ENCODE measurements at places on chromosomes 5 and 9.

GRCh38 chr5:65262649-65263059 is 219.1 kb downstream of the ADAMTS6 start:
- no peak for DNase-seq

DNA sequence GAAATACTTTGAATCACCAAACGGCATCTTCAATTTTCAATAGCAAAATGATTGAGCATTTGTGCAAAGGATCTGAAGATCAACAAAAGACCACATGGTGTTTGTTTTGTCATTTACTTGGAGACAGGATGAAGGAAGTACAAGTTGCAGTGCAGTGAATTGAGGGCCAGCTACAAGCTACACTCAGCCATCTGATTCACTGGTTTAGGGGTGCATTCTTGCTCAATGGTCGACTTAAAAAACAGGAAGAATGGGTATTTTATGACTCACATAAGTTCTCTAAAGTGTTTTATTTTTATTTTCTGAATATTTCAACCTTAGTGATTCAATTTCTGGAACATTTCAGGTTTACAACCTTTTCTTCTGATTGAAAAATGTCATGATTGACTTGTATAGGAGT is 412.1 kb upstream of the ADAMTSL1 start:
- DNase-seq: no peak

- DNase-seq: no peak
Observed at GRCh38 chr5:8094304-8094703, 225.4 kb downstream of the MTRR start.

DNA sequence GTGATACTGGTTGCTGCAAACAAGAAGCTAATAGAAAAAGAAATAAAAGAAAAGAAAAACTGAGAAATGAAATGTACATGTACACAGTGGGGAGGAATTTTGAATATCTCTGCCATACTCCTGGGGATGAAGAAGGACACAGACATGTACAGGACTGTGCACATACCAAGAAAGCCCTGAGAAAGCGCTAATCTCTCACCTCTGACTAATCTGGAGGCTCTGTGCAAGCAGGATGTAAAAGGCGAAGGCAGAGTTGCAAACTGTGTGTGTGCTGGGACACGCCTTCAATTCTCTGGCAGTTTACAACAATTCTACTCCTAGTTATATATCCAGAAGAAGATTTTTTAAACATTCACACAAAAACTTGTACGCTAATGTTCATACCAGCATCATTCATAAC is 211.4 kb downstream of the KIAA0825 start:
- no peak for DNase-seq

DNA sequence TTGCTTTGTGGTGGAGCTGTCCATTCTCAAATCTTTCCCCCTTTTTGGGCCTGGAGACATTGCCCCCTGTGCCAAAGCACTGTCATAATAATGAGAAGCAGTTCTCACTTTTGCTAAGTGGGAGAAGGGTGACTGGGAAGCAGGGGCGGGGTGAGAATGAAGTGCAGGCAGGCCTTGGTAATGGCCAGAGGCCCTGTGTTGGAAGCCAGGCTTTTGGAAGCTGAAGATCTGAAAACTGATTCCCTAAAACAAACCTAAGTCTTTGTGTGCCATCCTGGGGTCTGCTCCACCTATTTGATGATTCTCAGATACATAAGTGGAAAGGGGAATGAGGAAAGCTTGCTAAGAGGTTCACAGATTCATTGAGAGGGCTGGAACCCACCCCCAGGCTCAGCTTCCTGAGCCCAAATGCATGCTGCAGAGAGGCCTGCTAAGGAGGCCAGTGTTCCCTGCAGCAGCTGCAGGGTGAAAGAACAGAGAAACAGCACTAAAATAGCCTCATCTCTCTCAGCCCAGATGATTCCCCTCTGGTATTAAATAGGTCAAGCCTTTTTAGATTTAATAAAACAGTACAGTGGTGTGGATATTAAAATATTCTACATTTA is 75.0 kb downstream of the NSG2 start:
- DNase-seq: no peak

- no peak for DNase-seq
Observed at GRCh38 chr5:67244345-67244793, 47.8 kb upstream of the CD180 start.

- DNase-seq: no peak
Observed at GRCh38 chr9:105281926-105282325, 37.5 kb downstream of the SLC44A1 start.

DNA sequence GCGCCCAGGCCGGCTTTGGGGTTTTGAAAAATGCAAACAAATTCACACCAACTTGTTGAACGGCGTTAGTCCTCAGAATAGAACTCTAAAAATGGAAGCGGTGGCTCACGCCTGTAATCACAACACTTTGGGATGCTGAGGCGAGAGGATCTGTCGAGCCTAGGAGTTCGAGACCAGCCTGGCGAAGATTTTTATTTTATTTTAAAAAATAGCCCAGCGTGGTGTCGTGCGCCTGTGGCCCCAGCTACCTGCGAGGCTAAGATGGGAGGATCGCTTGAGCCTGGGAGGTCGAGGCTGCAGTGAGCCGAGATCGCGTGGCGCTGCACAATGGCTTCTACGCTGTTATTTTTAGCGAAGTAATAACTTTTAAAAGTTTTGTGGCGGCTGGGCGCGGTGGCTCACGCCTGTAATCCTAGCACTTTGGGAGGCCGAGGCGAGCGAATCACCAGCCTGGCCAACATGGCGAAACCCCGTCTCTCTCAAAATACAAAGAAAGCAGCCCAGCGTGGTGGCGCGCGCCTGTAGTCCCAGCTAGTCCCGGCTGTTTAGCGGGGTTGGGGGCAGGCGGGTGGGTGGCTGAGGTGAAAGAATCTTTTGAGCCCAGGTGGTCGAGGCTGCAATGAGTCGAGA is 694 bp upstream of the PLIN2 start:
- DNase-seq: no peak

GRCh38 chr9:37876376-37876775 is 27.6 kb downstream of the SLC25A51 start:
- no peak for DNase-seq

- DNase-seq: no peak
Observed at GRCh38 chr9:135073741-135074305, 13.6 kb upstream of the OLFM1 start.

DNA sequence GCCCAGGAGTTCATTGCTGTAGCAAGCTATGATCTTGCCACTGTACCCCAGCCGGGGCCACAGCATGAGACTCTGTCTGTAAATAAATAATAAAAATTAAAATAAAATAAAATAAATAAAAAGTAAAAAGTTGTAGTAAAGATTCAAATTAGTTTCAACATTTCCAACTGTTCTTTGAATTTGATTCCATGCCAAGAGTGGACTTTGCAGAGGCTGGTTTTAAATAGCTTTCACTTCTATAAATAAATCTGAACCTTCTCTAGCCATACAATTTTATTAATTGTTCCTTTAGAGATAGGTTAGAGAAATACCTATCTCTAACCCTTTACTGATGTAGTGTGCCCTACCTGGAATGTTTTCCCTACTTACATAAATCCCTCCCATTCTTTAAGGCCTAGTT is 129.7 kb upstream of the SLIT3 start:
- DNase-seq: no peak

DNA sequence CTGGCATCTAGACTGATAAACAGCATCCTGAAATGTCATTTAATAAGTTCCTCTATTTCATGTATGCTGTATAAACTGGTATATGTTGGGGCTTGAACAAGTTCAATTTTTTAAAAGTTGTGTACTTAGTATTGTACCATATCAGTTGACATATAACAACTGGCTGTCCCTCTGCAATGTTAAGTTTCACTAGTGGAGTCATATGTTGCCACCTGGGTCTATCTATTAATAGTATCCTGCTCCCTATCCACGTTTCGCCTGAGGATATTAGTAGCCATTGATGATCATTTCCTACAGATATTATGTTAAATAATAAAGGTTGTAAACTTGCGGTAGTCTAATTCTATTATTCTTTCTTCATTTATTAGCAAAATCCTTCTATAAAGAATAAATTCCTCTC is 177.6 kb downstream of the RFX3 start:
- no peak for DNase-seq

GRCh38 chr5:77449277-77449676 is 42.8 kb downstream of the WDR41 start:
- no peak for DNase-seq

DNA sequence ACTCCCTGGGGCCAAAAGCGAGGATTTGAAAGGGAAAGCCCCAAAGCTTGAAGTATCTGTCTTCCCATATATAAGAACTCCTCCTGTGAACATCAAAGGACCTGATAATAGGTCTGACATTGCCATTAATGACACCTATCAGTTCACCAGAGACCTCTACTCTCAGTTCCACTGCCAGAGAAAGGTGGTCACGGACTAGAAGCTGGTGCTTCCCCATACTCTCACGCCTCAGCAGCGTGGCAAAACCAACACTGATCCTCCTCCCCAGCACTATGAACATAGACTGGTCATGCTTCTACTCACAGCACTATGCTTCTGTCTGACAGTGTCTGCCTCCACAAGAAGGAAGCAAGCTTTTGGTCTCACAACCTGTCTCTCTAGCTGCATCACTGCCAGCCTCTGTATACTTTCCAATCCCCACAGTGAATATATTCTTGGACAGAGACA is 37.9 kb downstream of the NRG2 start:
- no peak for DNase-seq

DNA sequence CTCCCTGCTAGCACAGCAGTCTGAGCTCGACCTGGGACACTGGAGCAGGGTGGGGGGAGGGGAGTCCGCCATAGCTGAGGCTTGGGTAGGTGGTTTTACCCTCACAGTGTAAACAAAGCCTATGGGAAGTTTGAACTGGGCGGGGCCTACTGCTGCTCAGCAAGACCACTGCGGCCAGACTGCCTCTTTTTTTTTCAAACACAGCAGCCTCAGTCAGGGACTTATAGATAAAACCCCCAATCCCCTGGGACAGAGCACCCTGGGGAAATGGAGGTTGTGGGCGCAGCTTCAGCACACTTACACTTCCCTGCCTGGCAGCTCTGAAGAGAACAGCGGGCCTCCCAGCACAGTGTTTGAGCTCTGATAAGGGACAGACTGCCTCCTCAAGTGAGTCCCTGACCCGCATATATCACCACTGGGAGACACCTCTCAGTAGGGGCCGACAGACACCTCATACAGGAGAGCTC is 151.1 kb upstream of the APC start:
- DNase-seq: no peak

- DNase-seq: peak; percentile 86
Observed at GRCh38 chr5:140710899-140711552, 10.8 kb downstream of the ZMAT2 start.

GRCh38 chr9:95370064-95370463 is 52.6 kb upstream of the FANCC start:
- no peak for DNase-seq

DNA sequence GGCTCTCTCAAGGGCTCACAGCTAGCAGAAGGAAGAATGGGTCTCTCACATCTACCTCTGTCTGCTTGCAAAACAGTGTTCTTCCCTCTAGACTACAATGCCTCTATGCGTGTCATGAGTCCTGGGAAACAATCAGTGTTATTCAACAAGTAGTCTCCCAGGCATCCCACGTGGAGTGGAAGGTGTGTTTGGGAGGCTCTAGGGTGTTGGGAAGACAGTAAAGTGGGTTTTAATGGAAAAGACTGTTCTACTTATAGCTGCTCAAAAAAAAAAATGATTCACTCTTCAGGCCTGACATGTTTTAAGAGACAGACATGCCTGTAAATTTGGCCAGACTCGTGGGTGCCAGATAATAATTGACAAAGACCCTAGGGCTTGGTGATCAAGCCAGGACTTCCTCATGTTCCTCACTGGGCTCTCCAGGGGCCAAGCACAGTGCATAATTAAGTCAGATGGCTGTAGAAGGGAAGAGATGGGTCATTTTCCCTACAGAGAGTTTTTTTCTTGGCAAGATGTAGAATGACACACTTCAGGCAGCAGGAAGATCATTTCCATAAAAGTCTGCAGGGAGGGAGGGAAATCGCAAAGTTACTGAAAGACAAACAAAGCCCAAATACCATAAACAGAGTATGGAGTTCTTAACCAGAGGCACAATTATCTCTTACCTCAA is 246.4 kb downstream of the ACTL7B start:
- DNase-seq: no peak

DNA sequence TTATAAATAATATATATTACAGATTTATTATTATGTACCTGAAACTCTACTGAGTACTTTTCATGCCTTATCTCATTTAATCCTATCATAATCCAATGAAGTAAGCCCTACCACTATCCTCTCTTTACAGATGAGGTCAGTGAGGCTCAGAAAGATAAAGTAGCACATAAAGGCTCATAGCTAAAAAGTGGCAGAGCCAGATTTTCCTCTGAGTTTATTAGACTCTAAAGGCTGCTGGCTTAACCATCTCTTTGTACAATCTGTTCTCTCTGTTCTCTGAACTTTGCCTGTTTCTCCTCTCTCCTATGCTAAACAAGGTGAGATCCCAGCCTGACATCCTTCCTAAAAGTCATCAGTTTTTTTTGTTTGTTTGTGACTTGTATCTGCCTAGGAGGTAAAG is 311.2 kb downstream of the KCTD16 start:
- no peak for DNase-seq

DNA sequence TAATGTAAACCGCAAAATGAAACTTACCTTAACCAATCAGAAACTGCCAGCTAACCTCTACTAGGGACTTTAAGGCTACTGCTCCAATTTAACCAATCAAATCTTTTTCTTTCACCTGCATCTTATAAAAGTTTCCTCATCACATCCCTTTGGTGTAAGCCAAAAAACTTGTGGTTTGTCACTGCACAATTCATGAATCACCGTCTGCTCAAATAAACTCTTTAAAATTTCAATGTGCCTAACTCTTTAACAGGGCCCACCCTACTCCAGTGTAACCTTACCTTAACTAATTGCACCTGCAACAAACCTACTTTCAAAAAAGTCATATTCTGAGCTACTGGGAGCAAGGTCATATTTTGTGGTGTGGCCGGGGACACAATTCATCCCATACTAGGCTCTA is 172.2 kb upstream of the GRAMD2B start:
- DNase-seq: no peak

DNA sequence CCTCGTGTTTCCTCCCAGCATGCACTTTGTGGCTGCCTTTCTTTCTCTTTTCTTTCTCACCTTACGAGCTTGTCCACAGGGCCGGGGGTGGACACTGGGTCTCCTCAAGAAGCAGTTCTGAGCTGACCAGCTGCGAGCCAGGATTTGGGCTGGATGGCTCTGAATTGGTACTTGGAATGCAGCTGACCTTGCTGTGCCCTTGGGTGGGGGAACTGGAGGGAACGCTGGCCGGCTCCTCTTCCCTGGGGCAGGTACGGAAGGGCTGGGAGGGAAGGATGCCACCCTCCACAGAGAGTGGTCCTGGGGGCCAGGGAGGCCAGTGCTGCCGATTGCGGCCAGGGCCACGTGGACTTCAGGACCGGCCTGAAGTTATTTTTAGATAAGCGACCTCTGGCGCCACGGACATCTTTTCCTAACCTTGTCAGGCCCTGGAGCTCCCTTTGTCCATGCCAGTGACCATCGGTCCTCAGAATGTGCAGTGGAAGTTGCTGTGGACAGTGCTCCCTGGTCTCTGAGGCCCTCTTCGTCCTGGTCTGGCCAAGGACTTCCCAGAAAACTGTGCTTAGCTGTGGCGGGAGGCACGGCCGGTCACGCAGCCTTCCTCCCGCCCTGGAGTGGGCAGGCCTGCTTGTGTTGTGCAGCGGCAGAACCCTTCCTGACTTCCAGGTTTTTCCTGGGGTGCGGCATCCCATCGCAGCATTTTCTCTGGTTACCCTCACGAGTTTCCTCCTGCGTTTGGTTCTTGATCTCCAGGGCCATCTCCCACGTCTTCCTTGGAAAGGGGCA is 13.5 kb upstream of the AHRR start:
- DNase-seq: no peak
